ENCODE measurements at places on chromosomes 11 and 22.

- DNase-seq, result no peak
Observed at GRCh38 chr11:77211594-77212251, 83.7 kb downstream of the MYO7A start.

GRCh38 chr11:69552951-69553350, 71.5 kb downstream of the LINC01488 start:
- DNase-seq, result no peak

- no peak for DNase-seq
Observed at GRCh38 chr11:126522606-126523005, 167.1 kb downstream of the ST3GAL4 start.

- peak; percentile 90 for DNase-seq
Observed at GRCh38 chr11:71453037-71453917, at the start of gene NADSYN1. Gene NADSYN1 (plus strand): TSS chr11:71453203. CDS start chr11:71453297, 94 bp downstream.

- DNase-seq, result no peak
Observed at GRCh38 chr11:68297812-68298658, 14.4 kb upstream of the LRP5 start.

GRCh38 chr11:62193952-62194351, 3.9 kb downstream of the SCGB1D1 start:
- DNase-seq, result no peak

- DNase-seq, result no peak
Observed at GRCh38 chr22:29469755-29470154, 10.3 kb upstream of the NEFH start.

GRCh38 chr11:13258855-13259254, 18.7 kb upstream of the BMAL1 start:
- DNase-seq, result no peak

DNA sequence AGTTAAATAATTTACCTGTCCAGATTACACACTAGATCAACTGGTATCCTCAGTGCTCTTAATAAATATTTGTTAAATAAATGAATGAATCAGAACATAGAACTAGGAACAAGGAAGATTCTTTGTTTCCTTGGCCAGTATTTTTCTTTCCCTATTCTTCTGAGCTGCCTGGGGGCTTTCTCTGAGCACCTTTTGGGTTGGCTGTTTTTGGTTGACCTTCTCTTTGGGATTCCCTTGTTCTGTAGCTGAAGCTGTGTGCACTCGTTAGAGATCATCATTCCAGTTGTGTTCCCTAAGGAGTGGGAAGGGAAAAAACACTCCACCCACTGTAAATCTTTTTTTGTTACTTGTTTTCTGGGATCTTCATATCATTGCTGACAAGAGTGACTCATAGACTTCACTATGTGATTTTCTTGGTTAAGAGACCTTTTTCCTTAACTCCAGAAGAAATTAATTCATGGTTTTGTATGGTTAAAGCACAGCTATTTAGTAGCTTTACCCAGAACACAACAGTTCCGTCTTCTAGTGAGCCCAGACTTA, 84.3 kb downstream of the STIM1 start:
- no peak for DNase-seq

GRCh38 chr22:41263704-41264103, 22.3 kb downstream of the RANGAP1 start:
- DNase-seq, result no peak

DNA sequence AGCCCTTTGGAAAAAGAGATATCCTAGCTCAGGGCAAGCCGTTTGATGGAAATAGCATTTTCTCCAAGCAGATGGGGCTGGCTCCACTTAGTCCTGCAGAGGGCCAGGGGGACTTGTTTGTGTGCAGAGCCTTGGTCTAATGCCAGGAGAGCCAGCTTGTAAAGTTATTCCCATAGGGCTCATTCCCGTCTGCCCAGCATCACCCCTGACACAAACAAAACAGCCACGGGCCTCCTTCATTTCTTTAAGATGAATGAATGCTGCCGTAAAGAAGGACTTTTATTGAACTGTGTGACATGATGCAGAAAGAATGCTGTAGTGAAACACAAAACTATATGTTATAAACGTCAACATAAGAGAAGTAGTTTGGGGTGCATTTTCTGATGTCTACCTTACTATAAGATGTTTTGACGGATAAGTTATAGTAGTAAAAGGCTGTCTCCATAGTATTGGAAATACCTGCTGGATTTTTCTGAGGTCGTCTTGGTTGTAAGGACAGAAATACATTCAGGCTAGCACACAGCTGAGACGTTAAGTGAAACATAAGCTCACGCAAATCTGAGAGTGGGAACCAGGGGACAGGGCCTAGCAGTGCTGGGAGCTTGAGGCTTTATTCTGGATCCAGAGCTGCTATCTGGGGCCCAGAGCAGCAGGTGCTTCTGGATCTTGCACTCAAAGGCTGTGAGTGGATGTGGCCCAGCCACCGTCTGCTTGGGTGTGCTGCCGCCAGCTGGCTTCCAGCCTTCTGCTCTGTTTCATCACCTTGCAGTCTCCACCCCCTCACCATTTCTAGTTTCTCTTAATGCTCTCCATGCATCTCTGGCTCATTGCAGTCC, 53.3 kb downstream of the NCAM1 start:
- no peak for DNase-seq

- no peak for DNase-seq
Observed at GRCh38 chr11:11155962-11156815, 196.9 kb downstream of the CSNK2A3 start.

- DNase-seq, result no peak
Observed at GRCh38 chr11:85947431-85948272, 92.5 kb downstream of the CCDC83 start.

GRCh38 chr11:123745764-123746451, 4.4 kb upstream of the ZNF202 start:
- no peak for DNase-seq

DNA sequence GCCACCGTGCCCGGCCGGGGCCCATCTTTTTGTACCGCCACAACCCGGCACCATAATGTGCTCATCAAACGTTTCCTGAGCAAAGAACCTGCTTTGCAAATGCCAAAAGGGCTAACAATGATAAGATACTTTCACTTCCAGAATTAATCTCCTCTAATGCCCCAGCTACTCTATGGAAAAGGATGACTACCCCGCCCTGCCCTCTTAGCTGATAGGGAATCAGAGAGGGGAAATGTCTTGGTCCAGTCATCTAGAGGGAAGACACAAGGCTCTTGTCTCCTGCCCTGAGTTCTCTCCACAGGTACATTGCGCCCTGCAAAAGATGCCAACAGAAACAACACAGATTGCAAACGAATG, 586 bp downstream of the TTLL1 start:
- DNase-seq, result no peak

DNA sequence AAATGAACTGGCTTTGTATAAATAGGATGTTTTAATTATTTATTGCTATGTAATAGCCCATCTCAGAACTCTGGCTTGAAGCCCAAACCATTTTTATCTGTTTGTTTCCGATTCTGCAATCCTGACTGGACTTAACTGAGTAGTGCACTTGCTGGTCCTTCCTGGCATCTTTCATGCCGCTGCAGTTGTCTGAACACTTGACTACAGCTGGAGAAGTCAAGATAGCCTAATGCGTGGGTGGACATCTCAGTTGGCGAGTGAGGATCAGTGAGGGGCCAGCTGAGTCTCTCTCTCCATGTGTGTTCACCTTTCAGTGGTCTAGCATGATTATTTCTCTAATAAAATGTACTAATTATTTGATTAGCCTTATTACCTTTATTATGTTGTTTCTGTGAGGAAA, 105.8 kb downstream of the PRMT3 start:
- DNase-seq, result no peak

DNA sequence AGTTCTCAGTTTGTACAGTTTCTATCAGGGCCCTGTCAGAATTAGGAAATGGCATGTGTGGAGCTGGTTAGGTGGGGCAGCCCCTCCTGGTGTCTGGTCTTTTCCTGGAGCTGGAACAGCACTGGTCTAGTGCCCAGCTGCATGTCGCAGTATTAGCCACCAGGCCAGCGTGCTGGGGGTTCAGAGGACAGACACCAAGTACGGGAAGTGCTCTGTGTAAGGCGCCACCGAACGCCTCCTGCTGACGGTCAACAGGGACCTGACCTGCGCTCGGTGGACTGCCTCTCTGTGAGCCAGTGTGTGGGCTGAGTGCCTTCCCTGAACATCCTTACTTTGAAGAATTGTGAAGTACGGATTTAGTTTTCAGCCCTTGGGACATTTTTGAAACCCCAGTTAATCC, 33.9 kb downstream of the AP2A2 start:
- DNase-seq, result no peak

- DNase-seq, result no peak
Observed at GRCh38 chr22:41092847-41093411, 537 bp downstream of the EP300 start.

- DNase-seq, result no peak
Observed at GRCh38 chr22:47102648-47103047, 340.2 kb downstream of the TBC1D22A start.

DNA sequence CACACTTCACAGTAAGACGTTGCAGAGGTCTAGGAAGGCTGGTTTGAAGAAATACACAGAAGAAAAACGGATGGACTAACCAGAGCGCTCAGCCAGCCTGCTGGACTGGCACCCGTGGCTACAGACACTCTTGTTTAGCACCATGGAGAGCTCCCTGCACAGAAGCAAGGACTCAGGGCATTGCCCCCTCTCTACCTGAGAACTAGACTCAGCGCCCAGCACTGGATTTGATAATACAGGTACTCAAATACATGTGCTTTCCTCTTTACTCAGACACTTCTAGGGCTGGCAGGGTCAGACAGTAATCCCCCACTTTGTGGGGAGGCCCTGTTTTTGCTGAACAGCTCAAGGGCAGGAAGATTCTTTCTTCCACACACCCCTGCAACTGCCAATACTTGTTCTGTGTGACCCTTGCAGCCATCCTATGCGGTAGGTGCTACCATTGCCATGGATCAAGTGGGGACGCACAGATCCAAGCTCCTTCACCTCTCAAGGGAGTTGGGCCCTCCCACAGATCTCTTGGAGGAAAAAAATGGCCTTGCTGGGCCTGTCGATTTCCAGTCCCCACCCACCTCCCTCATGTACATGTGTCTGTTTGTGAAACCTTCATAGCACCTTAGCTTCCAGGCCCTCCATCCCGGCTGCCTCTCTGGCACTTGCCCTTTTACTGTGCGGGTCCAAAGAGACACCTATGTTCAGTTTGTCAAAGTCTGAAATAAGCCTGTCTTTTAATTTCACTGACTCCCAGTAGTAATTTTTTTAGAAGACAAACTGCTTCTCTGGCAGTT, 5.1 kb upstream of the P2RX6 start:
- DNase-seq, result peak; percentile 66

GRCh38 chr11:65452806-65453490, 30.4 kb downstream of the NEAT1 start:
- no peak for DNase-seq

- DNase-seq, result no peak
Observed at GRCh38 chr11:73585834-73586575, 11.9 kb downstream of the FAM168A start.

- no peak for DNase-seq
Observed at GRCh38 chr11:117868815-117869561, 7.5 kb downstream of the FXYD6 start.

- DNase-seq, result no peak
Observed at GRCh38 chr22:38304526-38304925, 12.7 kb downstream of the CSNK1E start.

GRCh38 chr11:131668500-131669400, 298.3 kb downstream of the NTM start:
- no peak for DNase-seq

DNA sequence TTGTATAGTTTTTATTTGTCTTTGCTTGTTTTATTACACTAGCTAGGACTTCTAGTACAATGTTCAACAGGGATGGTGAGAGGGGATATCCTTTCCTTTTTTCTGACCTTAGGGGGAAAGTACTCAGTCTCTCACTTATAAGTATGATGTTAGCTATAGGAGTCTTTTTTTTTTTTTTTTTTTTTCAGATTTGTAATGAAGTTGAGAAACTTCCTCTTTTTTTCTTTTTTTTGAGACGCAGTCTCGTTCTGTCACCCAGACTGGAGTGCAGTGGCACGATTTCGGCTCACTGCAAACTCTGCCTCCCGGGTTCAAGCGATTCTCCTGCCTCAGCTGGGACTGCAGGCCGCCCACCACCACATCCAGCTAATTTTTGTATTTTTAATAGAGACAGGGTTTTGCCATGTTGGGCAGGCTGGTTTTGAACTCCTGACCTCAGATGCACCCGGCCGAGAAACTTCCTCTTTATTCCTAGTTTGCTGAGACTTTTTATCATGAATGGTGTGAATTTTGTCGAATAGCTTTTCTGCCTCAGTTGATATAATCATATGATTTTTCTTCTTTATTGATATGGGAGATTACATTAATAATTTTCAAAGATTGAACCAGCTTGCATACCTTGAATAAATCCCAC, 10.9 kb downstream of the TRIM22 start:
- no peak for DNase-seq

GRCh38 chr11:72589802-72590761, 84.1 kb downstream of the PDE2A start:
- no peak for DNase-seq

- no peak for DNase-seq
Observed at GRCh38 chr11:125431009-125431408, 65.1 kb downstream of the FEZ1 start.

DNA sequence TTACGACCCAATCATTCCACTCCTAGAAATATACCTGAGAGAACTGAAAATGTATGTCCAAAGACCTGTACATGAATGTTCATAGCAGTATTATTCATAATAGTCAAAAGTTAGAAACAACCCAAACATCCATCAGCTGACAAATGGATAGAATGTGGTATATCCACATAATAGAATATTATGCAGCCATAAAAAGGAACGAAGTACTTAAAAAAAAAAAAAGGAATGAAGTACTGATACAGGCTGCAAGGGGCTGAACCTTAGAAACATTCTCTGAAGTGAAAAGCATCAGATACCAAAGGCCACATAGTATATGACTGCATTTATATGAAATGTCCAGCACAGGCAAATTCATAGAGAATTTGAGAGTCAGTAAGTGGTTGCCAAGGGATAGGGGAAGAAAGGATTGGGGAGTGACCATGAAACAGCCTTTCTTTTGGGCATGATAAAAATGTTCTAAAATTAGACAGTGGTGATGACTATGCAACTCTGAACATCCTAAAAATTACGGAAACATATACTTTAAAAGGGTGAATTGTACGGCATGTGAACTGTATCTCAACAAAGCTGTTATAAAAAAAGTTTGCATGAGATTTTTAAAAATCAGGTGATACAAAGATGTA, 1.8 kb downstream of the TPST2 start:
- no peak for DNase-seq

GRCh38 chr11:10550503-10551289, 9.7 kb upstream of the RNF141 start:
- DNase-seq, result no peak

- no peak for DNase-seq
Observed at GRCh38 chr11:134340354-134340964, 8.7 kb downstream of the GLB1L2 start.

DNA sequence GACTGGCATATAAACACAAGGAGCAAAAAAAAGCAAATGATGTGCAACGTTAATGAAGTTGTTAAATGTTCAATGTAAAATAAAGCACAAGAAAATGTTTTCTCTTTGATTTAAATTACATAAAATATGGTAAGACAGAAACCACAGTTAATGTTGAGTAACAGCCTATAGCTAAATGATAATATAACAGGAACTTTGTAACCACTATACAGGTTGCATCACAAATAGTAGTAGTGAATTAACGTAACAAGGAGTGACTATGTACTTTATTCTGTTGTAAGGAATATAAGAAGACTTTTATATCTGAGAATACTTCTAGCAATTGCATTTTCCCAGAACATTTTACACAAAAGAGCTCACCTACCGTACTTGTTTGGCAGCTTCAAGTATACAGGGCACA, 16.9 kb downstream of the SAAL1 start:
- DNase-seq, result no peak
